ENCODE measurements at places on chromosomes 4 and X.

GRCh38 chr4:174053895-174054294 lies 229.6 kb downstream of the FBXO8 start:
- H3K4me1 ChIP-seq = no peaks in the 10 kb centered on the region
- H3K4me3 ChIP-seq = no peak overlapping the region
- H3K27me3 ChIP-seq = no peaks in the 10 kb centered on the region
- no peaks in the 10 kb centered on the region for H3K36me3 ChIP-seq
- no peak for DNase-seq
- no peak overlapping the region for H3K27ac ChIP-seq

- H3K4me3 ChIP-seq = no peak overlapping the region
- no peak for DNase-seq
- no peaks in the 10 kb centered on the region for H3K4me1 ChIP-seq
- H3K27ac ChIP-seq = no peak overlapping the region
Observed at GRCh38 chr4:24228692-24229091, 338.8 kb upstream of the PPARGC1A start.

DNA sequence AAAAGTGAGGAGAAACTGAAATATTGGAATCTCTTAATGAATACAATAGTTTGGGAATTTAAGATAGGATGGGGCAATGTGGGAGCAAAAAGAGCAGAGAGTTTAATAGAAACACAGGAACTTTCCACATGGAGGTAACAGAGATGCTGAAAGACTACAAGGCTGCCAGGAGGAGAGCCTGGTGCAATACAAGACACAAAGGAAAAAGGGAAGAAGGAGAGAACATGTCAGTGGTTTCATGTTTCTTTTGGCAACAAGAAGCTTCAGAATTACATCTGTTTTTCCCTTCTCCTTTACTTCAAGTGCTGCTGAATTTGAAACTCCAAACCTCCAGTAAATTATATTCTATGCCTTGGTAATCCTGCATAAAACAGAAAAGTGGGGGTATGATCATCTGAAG lies 474.3 kb downstream of the FAT4 start:
- no peak for DNase-seq
- no peak overlapping the region for H3K4me3 ChIP-seq
- H3K27me3 ChIP-seq = no peaks in the 10 kb centered on the region
- H3K27ac ChIP-seq = no peak overlapping the region
- no peaks in the 10 kb centered on the region for H3K4me1 ChIP-seq
- no peaks in the 10 kb centered on the region for H3K36me3 ChIP-seq

- H3K4me1 ChIP-seq = no peaks in the 10 kb centered on the region
- H3K27me3 ChIP-seq = no peaks in the 10 kb centered on the region
- H3K27ac ChIP-seq = no peak overlapping the region
- H3K36me3 ChIP-seq = no peaks in the 10 kb centered on the region
- DNase-seq = no peak
- no peak overlapping the region for H3K4me3 ChIP-seq
Observed at GRCh38 chrX:53950130-53950733, 94.0 kb downstream of the PHF8 start.

GRCh38 chrX:10901290-10901633 lies 209.9 kb upstream of the HCCS start:
- H3K36me3 ChIP-seq = no peaks in the 10 kb centered on the region
- H3K4me1 ChIP-seq = no peaks in the 10 kb centered on the region
- no peak overlapping the region for H3K4me3 ChIP-seq
- DNase-seq = no peak
- H3K27me3 ChIP-seq = no peaks in the 10 kb centered on the region

- H3K27me3 ChIP-seq = no peaks in the 10 kb centered on the region
- no peaks in the 10 kb centered on the region for H3K36me3 ChIP-seq
- DNase-seq = no peak
- no peak overlapping the region for H3K4me3 ChIP-seq
- no peak overlapping the region for H3K27ac ChIP-seq
Observed at GRCh38 chr4:153234885-153235284, 30.6 kb downstream of the TRIM2 start.

DNA sequence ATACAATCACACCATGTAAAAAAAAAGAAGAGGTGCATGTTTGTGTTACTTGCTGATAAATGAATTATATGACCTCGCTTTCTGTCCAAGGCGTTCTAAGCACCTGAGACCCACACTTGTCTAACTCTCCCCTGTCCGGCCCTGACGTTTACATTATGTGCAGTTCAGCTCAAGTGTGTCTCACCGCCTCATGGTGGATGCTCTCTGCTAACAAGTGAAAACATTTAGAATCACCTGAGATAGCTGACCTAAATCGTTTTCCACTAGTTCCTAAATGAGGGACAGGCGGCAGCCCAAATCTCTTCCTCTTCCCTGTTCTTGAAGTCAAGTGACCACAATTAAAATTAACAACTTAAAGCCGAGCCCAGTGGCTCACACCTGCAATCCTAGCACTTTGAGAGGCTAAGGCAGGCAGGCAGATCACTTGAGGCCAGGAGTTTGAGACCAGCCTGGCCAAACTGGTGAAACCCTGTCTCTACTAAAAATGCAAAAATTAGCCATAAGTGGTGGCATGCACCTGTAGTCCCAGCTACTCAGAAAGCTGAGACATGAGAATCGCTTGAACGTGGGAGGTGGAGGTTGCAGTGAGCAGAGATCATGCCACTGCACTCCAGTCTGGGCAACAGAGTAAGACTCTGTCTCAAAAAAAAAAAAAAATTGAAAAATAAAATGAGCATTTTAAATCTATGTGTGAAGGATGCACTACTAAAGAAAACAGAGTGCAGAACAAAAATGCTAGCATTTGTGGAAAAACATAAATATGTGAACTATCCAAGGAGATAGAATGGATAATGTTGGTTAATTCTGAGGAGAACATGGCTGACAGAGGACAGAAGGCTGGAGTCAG lies 3.9 kb upstream of the TIFA start:
- no peak for DNase-seq
- H3K4me3 ChIP-seq = no peak overlapping the region

Measured in thoracic aorta (tissue), 2 donors.